CD4-positive, alpha-beta T cell treated with Interleukin-10 for 1 hour (primary cell): ENCODE measurements at places on chromosomes 4 and X.

GRCh38 chr4:71132486-71132885 is 139.0 kb downstream of the DCK start:
- DNase-seq = no peak

DNA sequence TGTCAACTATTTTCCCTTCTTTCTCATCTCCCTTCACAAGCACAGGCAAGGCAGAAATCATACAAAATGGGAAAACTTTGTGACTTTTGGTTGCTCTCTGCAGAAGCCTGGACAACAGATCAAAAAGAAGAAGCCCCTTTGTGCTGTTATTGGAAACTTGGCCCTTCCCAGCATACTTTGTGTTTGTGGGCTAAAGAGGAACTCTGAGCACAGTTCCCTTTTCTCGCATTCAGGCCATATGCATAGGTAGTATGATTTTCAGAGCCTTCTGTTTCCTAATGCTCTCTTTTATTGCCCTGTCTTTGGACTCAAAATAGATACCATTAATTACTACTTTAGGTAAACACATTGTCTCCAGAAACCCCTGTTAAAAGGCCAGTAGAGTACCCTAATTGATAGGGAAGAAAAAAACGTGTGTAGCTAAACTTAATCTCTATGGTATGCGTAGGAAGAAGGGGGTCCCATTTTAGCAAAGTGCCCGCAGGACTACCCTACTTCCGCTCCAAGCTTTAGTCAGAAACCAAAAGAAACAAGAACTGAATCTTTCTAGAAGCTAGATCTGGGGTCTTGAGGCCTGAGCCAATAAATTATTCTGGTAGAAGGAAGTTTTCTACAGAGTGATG is 26.6 kb downstream of the VSIG4 start:
- DNase-seq = no peak

GRCh38 chr4:114019276-114019968 is 40.0 kb upstream of the ARSJ start:
- no peak for DNase-seq

DNA sequence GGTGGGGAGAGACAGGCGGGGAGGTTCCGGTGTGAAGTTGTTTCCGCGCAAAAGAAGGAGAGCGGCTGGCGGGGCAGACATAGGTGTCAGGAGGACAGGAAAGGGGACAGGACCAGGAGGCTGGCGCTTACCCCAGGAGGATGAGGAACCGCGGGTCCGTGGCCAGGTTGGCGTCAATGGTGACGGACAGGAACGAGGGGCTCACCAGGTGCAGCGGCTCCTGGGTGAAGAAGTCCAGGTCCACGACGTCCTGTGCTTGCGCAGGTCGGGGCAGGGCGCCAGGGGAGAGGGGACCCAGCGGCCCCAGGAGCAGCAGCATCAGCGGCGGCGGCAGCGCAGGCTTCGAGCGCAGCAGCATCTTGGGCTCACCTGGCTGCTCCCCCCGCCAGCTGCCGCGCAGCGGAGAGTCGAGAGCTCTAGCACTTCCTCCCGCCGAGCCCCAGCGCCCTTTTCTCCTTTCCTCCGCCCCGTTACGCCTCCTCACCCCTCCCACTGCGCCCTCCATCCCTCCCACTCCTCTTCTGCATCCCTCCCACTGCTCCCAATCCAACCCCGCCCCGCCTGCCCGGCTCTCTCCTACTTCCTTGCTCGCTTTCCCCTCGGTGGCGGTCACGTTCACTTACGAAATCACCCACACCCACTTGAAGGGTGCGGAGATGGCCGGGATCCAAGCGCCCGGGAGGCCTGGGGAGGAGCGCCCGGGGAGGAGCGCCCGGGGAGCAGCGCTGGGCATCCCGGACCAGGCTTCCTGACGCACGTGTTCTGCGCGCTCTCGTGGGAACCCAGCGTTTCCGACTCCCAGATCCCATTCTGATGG is at the start of gene HPSE:
TSS of gene HPSE (minus strand) at position 424 of the 817 bp plus-strand sequence. CDS start at position 358, 66 bp downstream.
- DNase-seq = peak; percentile 75

DNA sequence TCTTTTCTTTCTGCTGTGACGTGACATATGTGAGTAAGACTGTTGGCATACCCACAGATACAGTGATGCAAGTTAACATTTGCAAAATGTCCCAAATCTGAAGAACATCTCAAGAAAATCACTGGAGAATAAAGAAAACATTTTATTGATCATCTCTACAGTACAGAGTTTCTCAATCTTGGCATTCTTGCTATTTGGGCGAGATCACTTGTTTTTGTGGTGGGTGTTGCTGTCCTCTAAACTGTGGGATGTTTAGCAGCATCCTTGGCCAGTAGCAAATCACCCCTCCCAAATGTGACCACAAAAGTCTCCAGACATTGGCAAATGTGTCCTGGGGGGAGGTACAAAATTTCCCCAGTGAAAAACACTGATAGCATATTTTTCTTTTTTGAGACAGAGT is 28.8 kb downstream of the AMELX start:
- DNase-seq = no peak

- DNase-seq = no peak
These were observed 96.9 kb downstream of the CHRDL1 start for GRCh38 chrX:110698696-110699095.

DNA sequence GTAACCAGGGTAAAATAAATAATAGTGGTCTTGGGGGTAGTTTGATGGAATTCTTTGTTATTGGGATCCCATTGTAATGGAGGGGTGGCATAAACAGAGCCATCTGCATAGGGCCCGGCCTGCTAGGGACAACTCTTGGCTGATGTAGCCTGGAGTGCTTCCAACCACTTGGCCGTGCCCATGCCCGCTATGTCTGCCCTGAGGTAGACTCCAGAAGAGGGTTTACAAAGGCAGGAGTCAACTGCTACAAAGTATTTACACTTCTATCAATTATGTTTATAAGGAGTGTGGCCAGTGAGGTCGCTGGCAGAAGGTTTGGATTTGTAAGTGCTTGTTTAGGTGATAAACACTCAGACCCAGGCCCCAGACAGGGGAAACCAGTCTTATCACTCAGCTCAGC is 8.1 kb downstream of the RASL11B start:
- no peak for DNase-seq

GRCh38 chr4:83371235-83371634 is 36.6 kb upstream of the HPSE start:
- DNase-seq = no peak

GRCh38 chr4:169106696-169107229 is 96.7 kb upstream of the CBR4 start:
- DNase-seq = no peak
